AG20443 (cell line): ENCODE measurements at places on chromosomes 1 and 21.

GRCh38 chr21:38773099-38774061, 32.3 kb upstream of the ETS2 start:
- peak; percentile 81 for DNase-seq

- no peak for DNase-seq
Measured at GRCh38 chr1:243253211-243253925, 1.7 kb downstream of the CEP170 start.

DNA sequence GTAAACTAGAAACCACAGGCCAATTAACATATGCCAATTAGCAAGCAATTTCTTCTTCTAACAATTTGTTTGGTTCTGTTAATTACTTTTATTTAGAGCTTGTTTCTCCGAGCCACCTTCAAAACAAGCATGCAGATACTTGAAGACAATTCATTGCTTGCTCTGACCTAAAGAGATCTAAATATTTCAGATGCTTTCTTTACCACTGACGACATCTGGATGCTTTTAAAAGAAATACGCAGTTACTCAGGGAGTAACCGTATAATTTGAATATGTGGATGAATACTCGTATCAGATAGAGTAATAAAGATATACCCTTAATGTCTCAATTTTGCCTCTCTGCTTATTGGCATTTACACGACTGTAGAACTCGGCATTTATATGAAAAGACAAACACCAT, 390.0 kb downstream of the DISC1 start:
- no peak for DNase-seq

GRCh38 chr1:199404191-199404590, 623.3 kb upstream of the NR5A2 start:
- no peak for DNase-seq

DNA sequence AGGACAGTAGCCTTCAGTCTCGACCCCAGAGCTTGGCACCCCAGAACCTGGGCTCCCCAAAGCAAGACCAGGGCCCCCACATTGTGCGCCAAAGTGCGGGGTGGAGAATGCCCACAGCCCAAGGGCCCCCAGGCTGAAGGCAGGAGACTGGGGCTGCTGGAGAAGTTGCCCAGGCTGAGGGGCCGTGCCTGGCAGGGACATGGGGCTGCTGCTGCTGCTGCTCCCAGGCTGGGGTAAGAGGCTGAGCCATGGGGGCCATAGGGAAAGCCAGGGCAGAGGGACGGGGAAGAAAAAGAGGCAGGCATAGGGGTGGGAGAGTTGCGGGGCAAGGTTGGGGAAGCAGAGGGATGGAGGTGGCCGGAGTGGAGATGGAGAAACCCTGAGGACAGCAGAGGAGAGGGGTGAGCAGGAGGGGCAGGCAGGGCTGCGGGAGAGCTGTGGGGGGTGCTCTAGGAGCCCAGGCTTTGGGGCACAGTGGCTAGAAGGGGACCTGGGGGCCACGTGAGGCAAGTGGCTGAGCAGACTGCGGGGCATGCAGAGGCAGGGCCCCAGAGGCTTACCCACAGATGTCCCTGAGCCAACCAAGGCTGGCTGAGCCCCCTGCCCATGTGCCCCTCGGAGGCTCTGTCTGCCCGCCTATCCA, 18.9 kb downstream of the SLC27A3 start:
- DNase-seq = no peak

DNA sequence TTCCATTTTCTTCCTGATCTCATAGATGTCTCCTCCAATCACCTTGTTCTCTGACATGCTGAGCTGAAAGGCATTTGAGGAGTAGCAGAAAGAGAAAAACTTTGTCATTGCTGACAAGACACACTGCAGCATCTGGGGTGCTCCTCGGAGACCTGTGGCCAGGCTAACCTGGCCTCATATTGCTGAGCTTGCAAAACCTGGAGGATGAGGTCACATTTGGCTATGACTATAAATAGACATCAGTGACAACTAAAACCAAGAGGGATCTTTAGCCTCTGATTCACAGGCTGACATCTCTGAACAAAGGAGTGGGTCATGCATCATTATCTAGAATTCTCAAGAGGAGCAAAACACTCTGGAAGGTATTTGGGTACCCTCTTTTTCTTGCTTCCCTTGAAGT, 83.7 kb downstream of the PROX1 start:
- no peak for DNase-seq

DNA sequence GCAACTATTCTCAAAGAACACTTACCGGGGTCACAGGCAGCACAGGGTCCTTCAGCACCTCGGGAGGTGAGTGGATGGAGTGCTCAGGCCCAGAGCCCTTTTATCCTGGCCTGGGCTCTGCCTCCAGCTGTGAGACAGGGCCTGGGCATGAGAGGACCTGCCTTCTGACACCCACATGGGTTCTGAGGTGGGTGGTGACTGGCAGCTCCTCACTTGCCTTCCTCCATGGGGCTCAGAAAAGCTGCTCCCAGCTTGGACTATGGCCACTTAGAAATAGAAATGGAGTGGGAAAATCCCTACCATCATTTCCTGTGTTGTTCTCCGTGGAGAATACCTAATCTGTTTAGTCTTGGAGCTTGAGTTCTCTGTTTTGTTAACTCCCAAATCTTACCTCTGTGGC, at the start of gene LCE1C:
Gene LCE1C (minus strand): TSS at position 76 of the 400 bp plus-strand sequence. CDS start 1,173 bp downstream, outside the sequence.
- DNase-seq = no peak

DNA sequence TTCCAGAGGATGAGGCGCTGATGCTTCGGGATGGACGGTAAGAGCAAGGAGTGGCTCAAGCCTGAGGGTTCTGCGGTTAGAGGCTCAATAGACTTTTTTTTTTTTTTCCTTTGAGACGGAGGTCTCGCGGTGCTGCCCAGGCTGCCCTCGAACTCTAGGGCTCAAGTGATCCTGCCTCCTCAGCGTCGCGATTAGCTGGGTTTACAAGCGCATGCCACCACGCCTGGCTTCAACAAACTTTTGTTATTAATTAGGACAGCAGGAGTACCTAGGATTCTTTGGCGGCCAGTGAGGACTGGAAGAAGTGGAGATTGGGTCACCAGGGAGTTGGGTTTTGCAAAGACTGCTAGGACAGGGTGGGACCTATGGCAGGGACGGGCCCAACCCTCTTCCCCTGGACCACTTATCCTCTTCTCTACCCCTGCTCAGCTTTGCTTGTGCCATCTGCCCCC, 587 bp downstream of the SCNM1 start:
- DNase-seq = peak; percentile 74

DNA sequence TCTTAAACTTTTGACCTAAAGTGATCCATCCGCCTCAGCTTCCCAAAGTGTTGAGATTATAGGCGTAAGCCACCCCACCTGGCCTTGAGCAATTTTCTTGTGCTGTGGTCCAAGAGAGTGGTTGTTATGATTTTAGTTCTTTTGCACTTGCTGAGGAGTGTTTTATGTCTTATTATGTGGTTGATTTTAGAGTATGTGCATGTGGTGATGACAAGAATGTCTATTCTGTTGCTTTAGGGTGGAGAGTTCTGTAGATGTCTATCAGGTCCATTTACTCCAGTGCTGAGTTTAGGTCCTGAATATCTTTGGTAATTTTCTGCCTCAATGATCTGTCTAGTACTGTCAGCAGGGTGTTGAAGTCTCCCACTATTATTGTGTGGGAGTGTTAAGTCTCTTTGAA, 11.2 kb upstream of the S100B start:
- no peak for DNase-seq

DNA sequence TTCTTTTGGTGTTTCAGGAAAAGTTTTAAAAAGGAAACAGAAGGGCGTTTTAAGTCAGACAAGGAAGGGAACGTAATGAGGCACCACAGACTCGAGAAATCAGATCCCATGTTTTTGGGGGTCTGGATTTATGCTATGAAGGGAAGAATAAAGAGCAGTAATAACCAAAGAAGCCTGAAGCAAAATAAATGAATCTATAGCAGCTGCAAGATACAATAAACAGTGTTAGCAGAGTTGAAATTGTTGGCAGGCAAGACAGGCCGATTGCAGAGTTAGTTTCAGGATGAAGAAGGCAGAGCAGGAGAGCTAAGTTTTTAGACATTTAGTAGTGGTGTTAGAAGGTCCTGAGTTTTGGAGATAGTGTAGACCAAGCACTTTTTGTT, 425 bp downstream of the DDR2 start:
- DNase-seq = no peak

DNA sequence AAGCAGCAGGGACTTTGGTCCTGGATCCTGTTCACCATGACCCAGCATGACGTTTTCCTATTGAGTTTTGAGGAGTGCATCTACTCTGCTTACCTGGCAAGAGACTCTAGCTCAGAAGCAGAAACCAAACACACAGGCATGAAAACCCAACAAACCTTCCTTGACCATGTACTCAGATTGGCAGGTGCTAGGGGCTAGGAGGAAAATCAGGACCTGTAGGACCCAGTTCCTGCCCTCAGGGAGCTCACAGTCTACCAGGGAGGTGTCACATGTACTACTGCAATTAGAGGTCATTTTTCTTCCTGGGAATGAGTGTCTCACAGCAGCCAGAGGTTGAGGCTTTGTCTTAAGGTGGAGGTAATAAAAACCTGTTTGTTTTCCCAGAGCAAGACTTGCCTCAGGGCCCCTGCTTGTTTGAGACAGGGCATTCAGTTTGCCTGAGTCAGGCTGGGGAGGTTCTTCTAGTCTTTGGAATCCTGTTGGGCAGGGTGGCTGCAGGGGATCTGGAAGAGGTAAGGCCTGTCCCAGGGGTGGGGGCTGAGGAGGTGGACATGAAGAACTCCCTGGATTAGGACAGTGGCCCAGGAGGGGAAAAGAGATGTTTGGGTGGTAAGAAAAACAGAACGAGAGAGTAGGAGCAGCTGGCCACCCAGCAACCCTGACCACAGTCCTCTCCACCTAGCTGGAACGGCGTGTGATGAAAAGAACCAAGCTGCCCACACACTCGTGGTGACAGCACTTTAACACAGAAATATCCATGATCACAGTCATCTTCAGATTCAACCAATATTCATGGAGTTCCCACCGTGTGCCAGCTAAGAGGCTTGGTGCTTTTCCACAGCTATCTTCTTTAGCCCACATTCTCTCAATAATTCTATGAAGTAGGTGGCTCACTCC, 30.8 kb downstream of the IER5 start:
- no peak for DNase-seq

GRCh38 chr1:178486100-178487069, 10.4 kb downstream of the CLEC20A start:
- peak; percentile 60 for DNase-seq

- DNase-seq = no peak
Measured at GRCh38 chr1:209778102-209778501, 6.3 kb downstream of the C1orf74 start.

DNA sequence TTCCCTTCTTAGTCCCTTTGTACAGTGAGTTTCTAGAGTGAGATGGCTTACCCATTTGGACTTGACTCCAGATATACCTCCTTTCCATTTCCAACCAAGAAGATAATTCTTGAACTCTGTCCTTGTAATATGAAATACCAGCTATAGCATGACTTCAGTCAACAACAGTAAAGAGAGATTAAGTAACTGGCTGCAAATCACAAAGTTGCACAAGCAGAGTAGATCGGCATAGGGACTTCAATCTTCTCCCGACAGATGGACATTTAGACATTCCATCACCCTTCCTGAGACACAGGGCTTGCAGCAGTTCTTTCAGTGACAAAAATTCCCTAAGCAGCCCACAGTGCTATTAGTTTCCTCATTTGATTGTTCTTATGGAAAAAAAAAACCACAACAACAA, 44.6 kb downstream of the JAK1 start:
- DNase-seq = no peak

GRCh38 chr1:118113261-118113660, 71.8 kb downstream of the SPAG17 start:
- DNase-seq = peak; percentile 40

DNA sequence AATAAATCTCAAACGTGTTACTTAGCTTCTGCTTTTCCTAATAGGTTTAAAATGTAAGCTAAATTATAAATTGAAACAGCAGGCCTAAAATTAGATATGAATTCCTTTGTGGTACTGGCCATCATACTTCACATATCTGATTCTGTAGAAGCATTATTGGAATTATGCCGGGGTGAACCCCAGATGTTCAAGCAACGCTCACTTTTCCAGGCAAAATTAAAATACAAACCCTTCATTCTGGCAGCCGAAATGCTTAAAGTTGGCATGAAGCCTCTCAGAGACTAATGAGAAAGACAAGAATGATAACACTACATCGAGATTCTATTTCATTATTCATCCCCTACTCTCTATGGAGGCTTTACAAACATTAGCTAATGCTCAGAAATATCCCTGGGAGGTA, 1352.7 kb upstream of the ADGRL2 start:
- peak; percentile 11 for DNase-seq

DNA sequence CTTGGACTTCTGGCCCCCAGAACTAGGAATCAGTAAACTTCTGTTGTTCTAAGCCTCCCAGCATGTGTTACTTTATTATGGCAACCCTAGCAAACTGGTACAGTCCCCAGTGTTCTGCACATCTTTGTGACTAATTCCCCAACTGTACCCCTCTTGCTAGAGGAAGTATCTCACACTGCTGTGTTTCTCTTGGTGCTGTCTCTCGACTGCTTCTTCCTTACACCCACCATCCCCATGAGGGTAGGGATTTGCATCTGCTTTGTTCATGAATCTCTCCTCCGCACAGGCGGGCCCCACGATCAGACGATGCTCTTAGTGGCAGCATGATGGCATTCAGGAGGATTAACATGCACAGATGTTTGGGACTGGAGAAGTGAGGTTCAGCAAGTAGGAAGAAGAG, 46.7 kb downstream of the CLIC6 start:
- DNase-seq = no peak

- peak; percentile 52 for DNase-seq
Measured at GRCh38 chr1:196209983-196210382, 398.3 kb downstream of the KCNT2 start.

DNA sequence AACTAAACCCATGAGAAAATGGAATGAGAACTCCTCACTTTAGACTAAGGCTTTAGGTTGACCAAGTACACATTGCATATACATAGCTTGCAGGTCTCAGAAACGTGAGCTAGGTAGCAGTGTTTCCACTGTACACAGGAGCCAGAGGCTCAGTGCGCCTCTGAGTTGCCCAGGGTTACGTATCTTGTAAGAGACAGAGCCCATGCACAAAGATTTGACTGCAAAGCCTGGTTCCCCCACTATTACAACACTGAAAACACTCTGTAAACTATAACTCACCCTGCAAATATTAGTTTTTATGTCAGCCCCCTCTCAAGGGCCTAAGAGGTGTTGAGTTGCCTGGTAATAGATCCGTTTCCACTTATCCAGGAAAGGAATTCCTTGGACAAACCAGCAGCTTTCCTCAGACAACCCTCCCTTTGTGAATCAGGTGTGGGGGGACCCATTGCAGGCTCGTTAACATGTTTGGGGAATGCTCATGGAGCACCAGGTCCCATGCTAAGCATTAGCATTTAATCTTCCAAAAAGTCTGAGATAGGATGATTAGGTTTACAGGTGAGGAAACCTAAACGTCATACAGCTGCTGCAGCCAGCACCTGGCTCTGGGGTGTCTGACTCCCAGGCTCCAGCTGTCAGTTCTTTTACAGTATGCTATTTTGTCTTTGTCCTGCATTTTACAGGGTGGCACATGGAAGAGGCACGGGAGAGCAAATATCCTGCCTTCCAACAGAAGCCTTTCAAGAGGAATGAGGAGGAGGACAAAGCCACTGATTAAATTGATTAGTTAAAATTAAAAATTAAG, 25.7 kb downstream of the TENT5C start:
- DNase-seq = no peak

- no peak for DNase-seq
Measured at GRCh38 chr21:45458281-45459170, 53.6 kb downstream of the COL18A1 start.

GRCh38 chr1:35488336-35488735, 68.9 kb downstream of the KIAA0319L start:
- no peak for DNase-seq
